Activated naive CD4-positive, alpha-beta T cell treated with anti-CD3 and anti-CD28 coated beads, Interleukin-2, amount 50 U/mL, for 72 hours (primary cell): ENCODE measurements at places on chromosomes 7 and 10.
A peak's percentile ranks its signal among the peaks of the same experiment; 100 is the strongest.

DNA sequence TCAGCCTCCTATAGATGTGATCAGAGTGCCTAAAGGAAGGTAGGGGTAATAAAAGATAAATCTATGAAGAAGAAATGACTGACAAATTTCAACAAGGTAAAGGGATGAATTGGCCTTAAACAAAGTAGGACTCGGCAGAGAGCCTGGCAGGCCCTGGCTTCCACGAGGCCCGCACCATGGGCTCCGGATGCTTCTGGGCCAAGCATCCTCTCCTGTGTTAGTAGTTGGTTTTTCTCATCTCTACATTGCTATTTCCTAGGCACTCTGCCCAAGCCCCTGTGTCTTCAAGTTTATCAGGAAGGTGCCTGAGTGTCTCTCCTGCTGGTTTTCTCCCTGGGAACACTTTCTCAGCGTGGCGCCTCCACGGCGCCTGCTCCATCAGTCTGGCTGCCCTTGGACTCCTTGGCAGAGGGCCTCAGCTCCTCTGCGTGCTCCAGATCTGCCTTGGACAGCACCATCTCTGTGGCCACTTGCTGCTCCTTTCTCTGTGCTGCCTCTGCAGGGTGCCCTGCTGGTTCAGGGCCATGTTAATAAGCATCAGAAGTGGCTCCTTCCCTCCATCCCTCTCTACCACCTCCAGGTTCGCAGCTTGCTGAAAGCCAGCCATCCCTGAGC lies 413.3 kb upstream of the DPP6 start:
- DNase-seq = no peak

GRCh38 chr7:133770863-133771492 lies 356.2 kb upstream of the LRGUK start:
- DNase-seq = no peak

DNA sequence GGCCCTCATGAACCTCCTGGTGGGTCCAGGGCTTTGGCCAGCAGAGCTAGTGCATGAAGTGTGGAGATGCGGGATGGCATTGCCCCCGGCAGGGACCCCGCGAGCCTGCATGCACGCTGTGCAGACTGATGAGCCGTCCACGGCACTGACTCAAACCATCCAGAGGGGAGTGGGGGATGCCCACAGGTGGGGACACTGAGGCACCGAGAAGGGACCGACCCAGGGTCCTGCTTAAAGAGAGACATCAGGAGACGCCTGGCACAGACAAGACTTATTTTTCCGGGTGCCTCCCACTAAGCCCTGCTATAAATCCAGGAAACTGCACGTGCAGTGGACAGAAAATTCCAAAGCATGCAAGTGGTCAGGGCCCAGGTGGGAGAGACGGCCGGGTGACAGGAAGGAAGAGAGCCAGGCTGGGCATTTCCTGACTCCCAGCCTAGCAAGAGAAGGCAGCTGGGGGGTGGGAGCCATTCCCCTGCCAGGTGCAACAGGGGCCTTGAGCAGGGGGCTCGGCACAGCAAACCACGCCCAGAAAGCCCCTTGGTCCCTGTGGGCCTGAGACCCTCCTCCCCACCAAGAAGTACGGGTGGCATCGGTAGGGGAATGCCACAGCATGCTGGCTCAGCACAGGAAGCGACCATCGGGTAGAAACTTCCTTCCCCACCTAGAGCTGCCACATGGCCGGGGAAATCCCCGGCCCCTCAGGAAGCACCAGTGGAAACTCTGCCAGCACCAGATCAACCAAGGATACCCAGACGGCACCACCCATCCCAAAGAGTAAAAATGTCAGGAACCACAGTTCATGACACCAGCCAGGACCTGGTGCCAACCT lies 91.5 kb downstream of the FOXL3 start:
- DNase-seq = peak; percentile 55

DNA sequence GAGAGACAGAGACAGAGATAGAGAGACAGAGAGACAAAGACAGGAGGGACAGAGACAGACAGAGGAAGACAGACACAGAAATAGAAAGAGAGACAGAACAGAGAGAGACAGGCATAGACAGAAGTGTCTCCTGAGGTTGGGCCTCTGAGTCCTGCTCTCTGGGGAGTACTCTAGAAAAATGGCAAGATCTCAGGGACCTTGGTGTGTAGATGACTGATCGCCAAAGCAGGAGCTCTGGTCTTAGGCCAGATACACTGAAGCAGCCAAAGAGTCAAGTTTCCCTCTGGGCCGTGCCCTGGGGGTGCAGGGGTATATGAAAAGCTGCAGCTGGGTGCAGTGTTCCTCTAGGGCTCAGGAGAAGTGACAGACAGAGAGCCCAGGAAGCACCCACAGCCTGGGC lies 176.6 kb upstream of the TNS3 start:
- no peak for DNase-seq

GRCh38 chr10:109374215-109374614 lies 549.1 kb downstream of the XPNPEP1 start:
- no peak for DNase-seq

DNA sequence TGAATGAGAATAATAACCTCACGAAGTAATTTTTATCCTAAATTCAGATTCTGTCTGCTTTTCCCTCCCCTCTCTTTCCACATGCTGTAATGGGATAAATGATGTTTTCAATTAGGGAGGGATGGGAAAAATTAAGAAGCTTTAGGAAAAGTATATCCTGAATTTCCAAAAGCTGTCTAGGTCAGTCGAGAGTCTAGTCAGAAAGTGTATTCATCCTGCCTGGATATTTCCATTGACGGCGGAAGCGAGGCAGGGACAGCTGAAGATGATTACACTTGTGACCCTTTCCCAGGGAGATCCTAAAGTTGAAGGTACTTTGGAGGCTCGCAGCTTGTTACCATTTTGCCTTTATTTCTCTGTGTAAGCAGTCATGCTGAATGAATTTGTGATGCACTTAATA lies 204.1 kb downstream of the ZNF365 start:
- no peak for DNase-seq

DNA sequence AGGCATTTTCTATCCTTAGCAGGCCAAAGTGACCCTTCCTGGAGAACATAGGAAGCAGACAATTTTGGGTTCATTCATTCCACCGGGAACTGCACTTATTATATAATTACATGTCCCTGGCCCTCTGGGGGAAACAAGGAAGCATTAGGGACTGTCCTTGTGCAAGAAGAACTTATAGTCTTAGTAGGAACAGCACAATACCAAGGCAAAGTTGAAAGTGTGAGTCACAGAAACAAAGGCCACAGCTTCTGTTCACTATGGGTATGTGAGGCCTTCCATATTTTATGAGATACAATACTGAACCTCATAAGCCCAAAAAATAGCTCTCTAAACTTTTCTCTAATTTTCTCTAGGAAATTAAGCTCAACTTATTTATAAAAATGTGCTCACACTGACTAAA lies 18.4 kb upstream of the AKR1B10 start:
- DNase-seq = no peak

- no peak for DNase-seq
Observed at GRCh38 chr10:49418328-49418727, 22.4 kb upstream of the DRGX start.

GRCh38 chr7:137539111-137539715 lies 195.7 kb upstream of the PTN start:
- DNase-seq = no peak

DNA sequence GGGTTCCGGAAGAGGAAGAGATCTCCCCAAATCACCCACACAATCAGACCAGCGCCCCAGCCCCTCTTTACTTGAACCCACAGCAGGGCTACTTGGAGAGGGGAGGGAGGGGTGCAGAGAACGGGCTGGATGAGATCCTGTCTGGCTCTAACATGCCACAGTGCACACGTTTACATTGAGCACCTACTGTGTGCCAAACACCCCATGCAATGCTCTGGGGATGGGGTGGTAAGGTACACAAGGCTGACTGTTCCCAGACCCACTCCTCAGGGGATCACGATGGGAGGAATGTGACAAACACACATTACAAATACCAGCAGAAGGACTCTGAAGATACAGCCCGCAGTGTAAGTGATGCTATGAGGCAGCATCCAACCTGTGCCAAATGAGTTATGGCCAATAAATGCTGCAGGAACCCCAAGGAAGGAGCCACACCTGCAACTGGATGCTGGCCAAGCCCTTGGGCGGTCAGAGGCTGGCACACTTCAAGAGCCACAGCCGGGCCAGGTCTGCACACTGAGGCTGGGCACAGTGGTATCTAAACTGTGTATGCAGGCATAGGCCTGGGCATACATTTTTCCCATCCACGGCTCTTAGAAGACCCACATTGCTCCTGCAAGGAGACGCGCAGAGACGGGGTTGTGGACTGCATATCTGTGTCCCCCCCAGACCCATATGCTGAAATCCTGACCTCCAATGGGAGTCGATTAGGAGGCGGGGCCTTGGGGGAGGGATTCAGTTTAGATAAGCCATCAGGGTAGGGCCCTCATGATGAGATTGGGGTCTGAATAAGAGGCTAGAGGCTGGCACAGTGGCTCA lies 6.4 kb downstream of the SPOCK2 start:
- no peak for DNase-seq

- DNase-seq = no peak
Observed at GRCh38 chr7:121204537-121204936, 124.3 kb upstream of the WNT16 start.

GRCh38 chr7:28703037-28703765 lies 254.9 kb downstream of the TRIL start:
- no peak for DNase-seq

DNA sequence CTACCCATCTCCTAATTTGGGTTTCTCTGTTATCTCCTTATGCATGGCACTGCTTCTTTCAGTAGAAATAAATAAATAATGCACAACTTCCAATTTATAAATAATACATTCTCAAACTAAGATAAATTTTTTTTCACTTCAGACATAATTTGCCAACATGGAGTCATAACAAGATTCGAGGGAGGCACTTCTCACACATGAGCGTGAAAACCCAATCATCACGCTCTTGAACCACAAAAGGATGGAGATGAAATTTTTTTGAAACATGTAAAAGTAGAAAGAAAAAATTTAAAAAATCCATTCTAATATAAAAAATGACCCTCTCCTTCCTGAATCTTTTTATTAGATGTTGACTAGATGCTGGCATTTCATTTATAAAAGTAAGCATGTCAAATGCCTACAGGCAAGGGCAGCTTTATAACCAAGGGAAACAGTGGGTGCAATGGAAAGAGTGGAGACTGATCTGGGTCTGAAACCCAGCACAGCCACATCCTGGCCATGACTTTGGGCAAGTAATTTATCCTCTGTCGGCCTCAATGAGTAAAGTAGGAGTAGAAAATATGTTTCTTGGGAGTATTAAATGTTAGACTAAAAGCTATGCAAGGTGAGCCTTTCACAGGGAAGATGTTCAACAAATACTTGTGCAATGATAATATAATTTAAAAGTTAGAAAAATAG lies 185.0 kb downstream of the STK31 start:
- no peak for DNase-seq

DNA sequence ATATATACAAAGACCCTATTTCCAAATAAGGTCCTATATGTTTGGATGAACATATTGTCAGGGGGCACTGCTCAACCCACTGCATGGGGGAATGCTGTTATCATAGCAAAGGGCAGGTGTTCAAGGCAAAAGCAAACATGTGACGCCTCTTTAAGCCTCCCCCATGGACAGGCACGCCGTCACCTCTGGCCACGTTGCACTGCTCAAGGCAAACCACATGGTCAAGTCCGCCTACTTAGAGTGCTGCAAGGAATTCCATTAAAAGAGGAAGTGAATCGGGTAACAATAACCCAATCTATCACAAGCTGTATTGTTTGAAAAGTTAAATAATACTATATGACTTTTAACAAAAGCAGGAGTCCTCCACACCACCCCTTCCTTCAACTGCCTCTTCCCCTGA lies 8.8 kb upstream of the CALD1 start:
- DNase-seq = no peak

DNA sequence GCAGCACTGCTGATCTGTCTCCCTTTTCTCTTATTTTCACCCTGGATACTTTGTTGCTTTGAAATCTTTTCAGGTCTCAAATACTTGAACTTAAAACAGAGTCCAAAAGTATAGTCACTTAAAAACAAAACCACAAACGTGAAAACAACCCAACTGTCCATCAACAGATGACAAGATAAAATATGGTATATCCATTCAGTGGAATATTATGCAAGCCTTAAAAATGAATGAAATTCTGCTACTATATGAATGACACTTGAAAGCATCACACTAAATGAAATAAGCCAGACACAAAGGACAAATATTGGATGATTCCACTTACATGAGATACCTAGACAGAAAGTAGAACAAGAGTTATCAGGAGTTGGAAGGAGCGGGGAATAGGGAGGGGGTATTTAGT lies 44.7 kb upstream of the EFCAB10 start:
- DNase-seq = no peak

DNA sequence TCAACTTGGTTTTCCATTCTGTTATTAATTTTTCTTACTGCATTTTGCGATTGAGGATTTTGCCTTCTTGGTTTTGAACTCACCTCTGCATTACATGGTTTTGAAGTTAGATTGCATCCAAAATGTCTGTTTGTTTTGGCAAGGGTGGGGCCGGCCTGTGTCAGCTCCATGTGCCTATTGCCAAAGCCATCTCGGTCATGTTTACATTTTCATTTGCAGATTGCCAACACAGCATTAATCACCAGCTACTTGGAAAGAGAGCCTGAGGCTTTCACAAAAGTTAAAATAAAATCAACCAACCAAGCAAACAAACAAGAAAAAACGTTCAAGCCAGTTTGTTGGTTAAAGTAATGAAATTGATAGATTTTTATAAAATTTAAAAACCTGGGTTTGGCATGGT lies 695.8 kb downstream of the TYW1 start:
- no peak for DNase-seq

- DNase-seq = no peak
Observed at GRCh38 chr7:41889040-41889439, 186.2 kb upstream of the INHBA start.

- no peak for DNase-seq
Observed at GRCh38 chr10:117454502-117454901, 79.3 kb upstream of the PDZD8 start.

- no peak for DNase-seq
Observed at GRCh38 chr10:44517635-44518034, 132.7 kb upstream of the CXCL12 start.

GRCh38 chr7:38973760-38974159 lies 3.9 kb upstream of the POU6F2 start:
- DNase-seq = no peak

GRCh38 chr7:104956753-104957450 lies 57.1 kb upstream of the KMT2E start:
- DNase-seq = no peak

- no peak for DNase-seq
Observed at GRCh38 chr7:45593877-45594276, 19.7 kb downstream of the ADCY1 start.

DNA sequence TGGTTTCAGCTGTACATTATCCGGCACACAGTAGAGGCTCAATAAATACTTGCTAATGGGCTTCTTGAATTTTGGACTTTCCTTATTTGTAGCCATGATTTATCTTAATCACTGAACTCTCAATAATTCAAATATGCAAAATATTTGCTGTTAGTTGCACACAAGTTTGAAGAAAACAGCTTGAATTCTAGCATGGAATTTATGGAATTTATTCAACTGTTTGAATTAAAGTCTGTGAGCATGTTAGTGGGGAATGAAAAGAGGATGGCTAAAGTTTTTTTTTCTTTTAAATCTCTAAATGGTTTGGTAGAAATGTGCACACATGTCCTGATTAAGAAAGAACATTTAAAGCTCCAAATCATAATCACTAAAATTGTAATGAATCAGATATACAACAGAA lies 42.5 kb downstream of the SIRT1 start:
- no peak for DNase-seq
